ENCODE measurements at places on chromosomes 7 and 10.

- DNase-seq: no peak
Observed at GRCh38 chr7:2572101-2572842, 13.5 kb downstream of the IQCE start.

- DNase-seq: no peak
Observed at GRCh38 chr10:15813415-15813814, 46.9 kb downstream of the MINDY3 start.

DNA sequence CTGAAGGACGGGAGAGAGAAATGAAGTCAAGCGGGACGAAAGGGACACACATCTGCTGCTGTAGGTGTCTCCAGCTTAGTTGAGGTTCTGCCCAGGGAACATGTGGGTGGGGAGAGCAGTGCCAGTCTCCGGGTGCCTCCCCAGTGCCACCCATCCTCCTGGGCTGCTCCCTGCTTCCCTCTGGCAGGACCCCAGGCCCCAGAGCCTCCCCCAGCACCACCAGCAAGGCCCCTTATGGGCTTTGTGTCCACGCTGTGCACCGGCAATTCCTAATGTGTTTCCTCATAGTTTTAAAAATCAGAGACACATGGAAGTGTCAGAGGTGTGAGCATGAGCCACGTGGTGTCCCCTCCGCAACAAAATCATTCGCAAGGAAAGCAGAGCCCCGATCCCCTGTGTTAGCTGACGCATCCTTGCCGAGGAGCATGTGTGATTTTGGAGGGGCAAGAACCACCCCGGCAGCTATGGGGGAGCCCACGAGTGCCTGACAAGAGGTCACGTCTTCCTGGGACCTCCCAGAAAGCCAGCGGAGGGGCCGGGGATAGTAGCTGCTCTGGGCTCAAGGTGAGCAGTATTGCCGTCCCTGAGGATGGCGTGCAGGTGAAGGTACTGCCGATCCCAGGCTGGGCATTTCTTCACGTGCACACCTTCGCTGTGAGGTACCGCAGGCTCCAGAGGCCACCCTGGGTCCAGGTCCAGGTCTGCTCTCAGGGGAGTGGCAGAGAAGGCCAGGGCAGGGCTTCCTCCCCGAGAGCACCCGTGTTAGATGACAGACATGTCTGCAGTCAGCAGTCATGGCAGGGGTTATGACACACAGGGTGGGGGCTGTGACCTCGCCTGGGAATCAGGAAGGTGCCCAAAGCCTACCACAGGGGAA is 448.2 kb upstream of the FOXK1 start:
- no peak for DNase-seq

- no peak for DNase-seq
Observed at GRCh38 chr10:22483132-22483531, 137.8 kb downstream of the SPAG6 start.

- no peak for DNase-seq
Observed at GRCh38 chr10:1737222-1738061, at the start of gene ADARB2. Gene ADARB2 (minus strand): TSS chr10:1737525.

DNA sequence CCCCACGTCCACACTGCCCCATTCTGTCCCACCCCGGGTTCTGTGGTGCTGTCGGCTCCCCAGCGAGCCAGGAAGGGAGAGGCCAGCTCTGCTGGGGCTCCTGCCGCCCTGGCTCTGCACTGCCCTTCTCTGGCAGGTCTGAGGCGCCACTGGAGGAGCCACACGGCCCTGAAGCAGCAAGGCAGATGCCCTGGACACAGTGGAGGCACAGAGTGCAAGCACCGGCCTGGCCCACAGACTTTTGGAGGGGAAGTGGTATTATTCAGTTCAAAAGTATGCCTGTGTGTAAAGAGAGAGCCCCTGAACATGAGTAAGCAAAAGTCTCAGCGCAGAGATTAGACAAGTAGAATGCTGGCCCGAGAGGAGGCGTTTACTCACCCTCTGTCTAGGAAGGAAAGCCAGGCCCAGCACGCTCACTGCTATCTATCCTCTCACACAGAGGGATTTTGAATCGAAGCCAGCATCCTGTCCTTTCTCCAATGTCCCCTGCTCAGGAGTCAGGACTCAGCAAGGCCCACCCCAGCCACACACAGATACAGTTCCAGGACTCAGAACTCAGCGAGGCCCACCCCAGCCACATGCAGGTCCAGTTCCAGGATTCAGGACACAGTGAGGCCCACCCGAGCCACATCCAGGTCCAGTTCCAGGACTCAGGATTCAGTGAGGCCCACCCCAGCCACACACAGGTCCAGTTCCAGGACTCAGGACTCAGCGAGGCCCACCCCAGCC is 115.0 kb downstream of the EGFR start:
- DNase-seq: peak; percentile 61

DNA sequence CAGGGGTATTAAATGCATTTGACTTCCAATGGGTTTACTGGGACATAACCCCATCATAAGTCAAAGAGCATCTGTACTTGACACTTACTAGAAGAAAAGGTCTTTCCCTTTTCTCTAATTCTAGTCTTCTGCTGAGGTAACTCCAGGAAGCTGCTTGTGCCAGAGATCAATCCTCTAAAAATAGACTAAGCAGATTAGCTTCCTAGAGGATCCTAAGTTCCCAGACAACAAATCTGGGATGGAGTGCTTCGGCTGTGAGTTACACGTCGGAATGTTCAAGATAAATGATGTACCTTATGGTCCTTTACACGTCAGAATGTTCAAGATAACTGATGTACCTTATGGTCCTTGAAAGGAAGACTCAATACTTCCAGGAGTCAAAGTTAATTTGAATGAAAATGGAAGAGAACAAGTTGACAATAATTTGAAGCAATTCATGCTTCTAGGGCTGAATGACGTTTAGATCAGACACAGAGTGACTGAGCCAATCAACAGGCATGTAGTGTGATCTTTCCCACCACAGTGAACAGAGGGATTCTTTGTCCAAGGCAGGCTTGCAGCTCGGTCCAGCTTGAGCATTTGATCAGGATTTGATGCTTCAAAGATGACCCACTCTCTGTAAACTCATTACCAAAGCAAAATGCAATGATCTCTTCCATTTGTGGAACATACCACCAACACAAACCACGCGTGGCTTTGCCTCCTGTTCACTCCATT is 63.8 kb downstream of the SLC37A3 start:
- no peak for DNase-seq

GRCh38 chr7:93941945-93942344 is 20.4 kb downstream of the GNG11 start:
- DNase-seq: no peak

GRCh38 chr10:80260295-80261243 is 28.9 kb downstream of the MAT1A start:
- DNase-seq: peak; percentile 53

DNA sequence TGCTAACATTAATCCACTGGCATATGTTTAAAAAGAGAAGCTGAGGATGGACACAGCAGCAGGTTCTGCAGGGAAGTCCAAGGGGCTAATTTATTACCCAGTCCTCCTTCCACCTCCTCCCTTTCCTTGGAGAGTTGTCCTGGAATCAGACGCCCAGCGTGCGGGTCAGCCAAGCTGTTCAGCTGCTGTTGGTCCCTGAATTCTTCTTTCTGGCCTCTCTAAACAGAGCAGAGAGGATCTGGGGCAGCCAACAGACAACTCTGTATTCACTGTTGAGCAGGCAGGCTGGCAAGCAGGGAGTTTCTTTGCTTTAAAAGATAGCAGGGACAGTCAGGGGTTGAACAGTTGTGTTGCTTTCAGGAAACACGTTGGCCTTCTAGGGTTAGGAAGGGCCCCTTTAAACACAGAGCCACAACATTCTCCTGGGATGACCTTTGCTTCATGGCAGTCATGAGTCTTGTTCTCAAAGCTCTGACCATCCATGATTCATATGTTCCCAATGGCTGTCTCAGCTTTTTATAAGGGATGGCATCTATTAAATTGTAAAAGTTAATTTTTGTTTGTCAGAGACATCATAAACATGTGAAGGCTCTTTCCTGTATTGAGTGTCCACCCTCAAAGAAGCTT is 217.0 kb downstream of the CREB5 start:
- DNase-seq: no peak

DNA sequence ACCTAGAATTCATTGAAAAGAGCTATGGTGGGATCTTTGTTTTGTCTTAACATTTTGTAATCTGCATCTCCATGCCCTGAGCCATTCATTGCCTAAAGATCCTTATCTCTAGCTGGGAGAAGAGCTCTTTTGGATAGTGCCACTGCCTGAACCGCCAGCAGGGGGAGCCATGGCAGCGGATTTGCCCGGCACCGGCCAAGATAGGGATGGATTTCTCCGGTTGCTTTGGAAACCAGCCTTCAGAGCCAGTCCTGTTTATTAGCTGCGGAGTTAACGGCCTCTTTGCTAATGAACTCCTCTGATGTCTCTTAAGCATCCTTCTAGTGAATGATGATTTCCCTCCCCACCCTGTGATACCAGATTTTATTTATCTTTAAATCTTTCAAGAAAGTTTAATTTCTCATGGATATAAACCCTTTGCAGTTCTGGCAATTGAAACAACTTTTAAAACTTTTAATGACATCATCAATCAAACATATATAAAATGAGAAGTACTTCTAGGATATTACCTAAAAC is 58.2 kb upstream of the LYZL2 start:
- peak; percentile 91 for DNase-seq

DNA sequence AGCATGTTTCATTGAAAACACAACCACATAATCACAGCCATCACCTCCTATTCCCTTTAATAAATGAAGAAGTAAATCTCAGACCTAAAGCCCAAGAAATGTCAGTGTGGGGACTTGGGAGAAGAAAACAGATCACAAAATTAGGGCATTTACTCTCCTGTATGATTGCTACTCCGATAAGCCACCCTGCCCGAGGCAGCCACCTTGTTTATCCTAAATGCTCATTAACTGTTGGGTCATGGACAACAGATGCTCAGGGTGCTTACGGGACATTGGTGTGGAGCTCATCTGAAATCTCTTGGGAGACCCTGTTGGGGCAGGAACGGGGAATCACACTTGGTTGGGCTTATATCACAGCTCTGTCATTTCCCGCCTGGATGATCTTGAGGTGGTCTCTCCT is 17.5 kb upstream of the CHST15 start:
- no peak for DNase-seq

DNA sequence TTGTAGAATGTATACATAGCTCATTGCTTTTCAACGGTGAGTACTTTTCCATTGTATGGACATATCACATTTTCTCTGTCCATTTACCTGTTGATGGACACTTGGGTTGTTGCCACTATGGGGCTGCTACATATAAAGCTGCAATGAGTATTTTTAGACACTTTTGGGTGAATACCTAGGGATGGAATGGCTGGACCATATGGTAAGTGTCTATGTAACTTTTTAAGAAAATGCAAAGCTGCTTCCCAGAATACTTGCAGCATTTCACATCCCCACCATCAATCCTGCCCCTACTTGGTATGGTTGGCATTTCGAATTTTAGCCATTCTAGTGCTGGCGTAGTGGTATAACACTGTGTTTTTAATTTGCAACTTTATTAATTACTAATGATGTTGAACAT is 274.6 kb downstream of the TNS3 start:
- DNase-seq: no peak
